ENCODE measurements at places on chromosomes 2 and 18.

DNA sequence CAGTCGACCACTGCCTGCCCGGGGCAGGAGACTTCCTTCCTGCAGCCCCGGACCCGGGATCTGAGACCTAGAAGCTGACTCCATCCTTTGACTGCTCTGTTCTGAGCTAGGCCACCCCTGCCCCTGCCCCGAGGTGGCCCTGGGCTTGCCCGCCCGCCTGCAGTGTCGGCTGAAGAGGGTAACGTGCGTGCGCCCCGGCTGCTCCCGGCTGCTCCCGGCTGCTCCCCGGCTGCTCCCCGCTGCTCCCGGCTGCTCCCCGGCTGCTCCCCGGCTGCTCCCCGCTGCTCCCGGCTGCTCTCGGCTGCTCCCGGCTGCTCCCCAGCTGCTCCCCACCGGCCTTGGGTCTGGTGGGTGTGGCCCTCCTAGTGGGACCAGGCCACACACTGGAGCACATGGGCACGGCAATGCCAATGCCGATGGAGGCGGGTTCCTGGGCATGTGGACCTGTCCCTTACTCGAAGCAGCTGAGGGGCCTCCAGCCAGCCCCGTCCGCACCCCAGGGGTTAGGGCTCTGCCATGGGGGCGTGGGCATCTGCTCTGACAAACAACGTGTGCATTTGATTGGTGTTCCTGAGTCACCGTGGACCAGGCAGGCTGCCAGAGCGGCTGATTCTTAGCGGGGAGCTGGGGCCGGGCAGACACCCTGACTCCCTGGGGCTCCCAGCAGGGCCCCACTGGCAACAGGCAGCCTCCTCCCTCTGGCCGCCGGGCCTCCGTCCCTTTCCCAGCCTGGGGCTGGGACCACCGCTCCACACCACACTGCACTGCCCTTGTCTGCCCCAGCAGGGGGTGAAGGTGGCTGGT, 2.0 kb upstream of the GAL3ST2 start:
- no peak for DNase-seq

GRCh38 chr2:208783184-208783583, 376.6 kb downstream of the PTH2R start:
- no peak for DNase-seq

- DNase-seq, result no peak
These were observed 893.7 kb upstream of the FAM98A start for GRCh38 chr2:34492561-34493455.

DNA sequence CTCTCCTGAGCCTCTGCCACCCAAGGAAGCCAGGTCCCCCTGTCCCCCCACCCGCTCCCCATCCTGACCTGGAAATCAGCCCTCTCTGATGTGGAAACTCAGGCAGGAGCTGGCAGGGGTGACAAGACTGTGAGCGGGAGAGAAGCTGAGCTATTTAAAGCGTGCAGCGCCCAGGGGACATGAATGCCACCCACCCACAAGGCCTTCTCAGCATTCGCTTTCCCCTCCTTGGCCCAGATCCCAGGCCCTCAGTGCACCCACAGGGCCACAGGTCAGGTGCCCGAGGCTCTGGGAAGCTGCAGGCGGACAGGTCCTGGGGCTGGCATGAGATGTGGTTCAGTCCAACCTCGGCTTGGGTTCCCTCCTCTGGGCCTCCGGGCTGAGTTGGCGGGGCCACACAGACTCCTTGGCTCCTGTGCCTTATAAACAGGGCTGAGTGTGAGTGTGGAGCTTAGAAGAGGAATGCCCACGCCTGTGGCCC, 168.3 kb downstream of the SMAD7 start:
- no peak for DNase-seq

GRCh38 chr2:169897834-169898233, 70.6 kb downstream of the UBR3 start:
- no peak for DNase-seq

Measured in stimulated activated CD8-positive, alpha-beta memory T cell treated with anti-CD3 and anti-CD28 coated beads, Interleukin-7, amount 100 ng/mL, for 1 hour (primary cell).